ENCODE measurements at places on chromosomes 7 and 10.

- DNase-seq: no peak
These were observed 575 bp downstream of the DLG5 start for GRCh38 chr10:77925795-77926565.

GRCh38 chr7:105521027-105521716 lies 899 bp downstream of the PUS7 start:
- DNase-seq: no peak

GRCh38 chr10:75111907-75112679 lies 637 bp downstream of the SAMD8 start:
- peak; percentile 11 for DNase-seq

DNA sequence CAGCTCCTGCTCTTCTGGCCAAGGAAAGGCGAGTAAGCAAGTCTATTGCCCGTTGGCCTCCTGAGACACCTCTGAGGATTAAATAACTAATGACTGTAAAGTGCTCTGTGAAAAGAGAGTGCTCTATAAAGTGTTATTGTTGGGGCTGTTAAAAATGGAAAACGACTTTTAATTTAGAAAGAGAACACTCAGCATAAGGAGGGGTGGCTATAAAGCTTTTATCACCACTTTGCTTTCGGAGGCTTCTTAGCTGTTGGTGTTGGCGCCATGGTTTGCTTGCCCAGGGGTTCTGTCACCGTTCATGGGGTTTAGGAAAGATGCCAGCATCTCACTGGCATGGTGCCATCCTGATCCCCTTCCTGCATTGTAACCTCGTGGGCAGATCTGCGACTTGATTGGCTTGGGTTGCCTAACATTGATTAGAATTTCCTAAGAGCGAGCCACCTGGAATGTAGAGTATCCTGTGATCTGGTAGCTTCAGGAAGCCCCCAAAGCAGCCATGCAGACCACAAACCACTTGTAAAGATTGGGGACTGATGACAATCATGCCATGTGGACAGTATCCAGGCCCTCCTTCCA lies 509.9 kb downstream of the LRMDA start:
- DNase-seq: no peak

GRCh38 chr10:59104186-59104585 lies 72.3 kb upstream of the PHYHIPL start:
- no peak for DNase-seq

DNA sequence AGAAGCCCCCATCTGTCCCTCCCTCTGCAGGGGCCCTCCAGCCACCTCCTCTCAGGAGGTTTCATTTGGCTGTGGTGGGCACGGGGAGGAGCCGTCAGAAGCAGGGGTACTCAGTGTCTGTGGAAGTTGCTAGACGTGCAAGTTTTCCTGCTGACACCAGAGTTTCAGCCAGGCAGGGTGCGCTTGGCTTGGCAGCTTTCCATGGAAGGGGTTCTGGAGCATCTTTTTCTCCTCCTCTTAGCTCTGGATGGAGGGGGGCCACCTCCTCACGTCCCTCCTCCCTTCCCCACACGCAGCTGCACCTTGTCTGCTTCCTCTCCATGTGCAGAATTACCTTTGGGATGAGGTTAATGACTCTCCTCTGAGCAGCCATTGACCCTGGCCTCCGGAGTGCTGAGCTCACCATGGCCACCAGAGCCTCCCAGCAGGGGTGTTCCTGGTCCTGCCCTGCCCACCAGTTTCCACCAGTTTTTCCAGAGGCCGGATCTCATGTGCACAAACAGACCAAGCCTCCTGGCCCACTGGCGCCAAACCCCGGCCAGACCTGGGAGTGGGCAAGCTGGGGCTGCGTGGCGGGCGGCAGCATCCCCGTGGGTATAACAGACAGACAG lies 579.8 kb upstream of the FOXK1 start:
- DNase-seq: no peak

- no peak for DNase-seq
These were observed 40.3 kb downstream of the RGS10 start for GRCh38 chr10:119502209-119502608.

GRCh38 chr10:105797234-105797890 lies 1156.3 kb downstream of the SORCS3 start:
- no peak for DNase-seq

GRCh38 chr7:156832195-156832877 lies 60.6 kb downstream of the LMBR1 start:
- DNase-seq: no peak

DNA sequence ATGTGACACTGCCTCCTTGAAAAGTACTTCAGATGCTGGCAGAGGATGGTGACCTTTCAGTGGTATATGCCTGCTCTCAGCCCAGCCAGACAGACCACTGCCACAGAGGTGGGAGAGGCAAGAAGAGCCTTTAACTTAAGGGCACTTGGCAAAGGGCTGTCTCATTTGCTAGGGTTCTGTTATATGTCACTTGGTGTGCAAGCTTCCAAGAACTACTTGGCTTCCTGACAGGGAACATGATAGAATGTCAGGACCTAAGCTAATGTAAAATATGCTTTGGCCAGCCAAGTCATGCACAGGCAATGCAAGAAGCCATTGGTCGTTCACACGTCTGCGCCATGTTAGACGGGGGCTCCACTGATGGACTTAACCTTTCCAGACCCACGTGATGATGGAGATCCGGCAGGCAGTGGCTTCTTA lies 54.7 kb downstream of the RBM20 start:
- DNase-seq: no peak

DNA sequence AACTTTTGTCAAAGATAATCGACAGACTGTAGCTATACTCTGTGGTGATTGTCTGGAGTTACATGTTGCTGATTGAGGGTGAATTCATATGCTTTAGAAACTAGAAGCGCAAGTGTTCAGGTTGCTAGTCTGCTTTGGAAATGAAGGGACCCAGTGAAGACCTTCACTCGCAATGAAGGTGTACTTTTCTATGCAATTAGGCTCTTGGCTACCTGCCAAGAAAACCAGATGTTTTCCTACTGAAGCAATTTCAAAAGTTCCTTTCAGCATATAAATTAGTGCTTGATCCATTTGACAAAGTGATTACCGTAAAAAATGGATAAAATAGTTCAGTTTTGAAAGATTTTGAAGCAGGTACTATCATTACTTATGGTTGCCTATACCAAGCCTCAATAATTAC lies 10.0 kb upstream of the STK31 start:
- no peak for DNase-seq

GRCh38 chr10:125982260-125982948 lies 86.0 kb downstream of the FANK1 start:
- DNase-seq: peak; percentile 3

GRCh38 chr10:34179280-34179679 lies 635.8 kb downstream of the PARD3 start:
- no peak for DNase-seq

GRCh38 chr7:6350433-6351058 lies 78.1 kb upstream of the CYTH3 start:
- no peak for DNase-seq

GRCh38 chr10:51955696-51956095 lies 256.3 kb upstream of the CSTF2T start:
- no peak for DNase-seq

GRCh38 chr10:109308971-109309370 lies 614.3 kb downstream of the XPNPEP1 start:
- DNase-seq: no peak

DNA sequence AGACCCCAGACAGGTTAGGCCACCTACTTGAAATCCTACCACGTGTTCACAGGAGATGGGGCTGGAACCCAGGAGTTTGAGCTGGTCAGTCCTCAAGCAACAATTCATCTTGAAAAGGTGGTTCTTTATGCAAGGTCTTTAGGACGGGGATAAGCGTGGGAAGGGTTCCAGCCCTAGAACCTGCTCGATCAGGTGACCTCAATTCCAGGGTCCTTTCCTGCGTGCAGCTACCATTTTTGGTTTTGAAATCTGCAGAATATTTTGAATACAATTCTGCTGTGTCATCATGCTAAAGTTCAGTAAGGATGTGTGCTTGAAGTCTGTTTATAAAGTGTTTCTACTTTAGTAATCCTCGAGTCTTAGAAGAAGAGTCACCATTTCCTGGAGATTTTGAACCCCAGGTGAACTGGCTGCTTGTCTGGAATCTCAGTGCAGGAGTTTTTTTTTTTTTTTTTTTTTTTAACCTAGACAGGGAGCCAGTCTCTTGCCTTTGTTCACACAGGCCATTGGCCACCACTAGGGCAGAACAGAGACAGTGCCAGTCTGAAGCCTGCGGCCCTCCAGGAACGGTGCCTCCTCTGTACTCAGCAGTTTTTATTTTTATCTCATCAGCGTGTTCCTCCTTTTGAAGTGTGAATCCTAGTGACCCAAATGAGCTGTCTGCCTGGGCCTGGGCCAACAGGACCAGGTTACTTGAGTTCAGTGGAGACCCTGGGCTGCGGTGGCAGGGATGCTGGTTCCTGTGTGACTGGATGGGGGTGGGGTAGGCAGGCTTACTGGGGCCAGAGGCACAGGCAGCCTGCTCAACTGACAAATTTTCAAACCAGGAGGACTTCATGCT lies 54.6 kb downstream of the EEPD1 start:
- no peak for DNase-seq

Measured in cerebellar nuclear complex (tissue), 1 donor.